ENCODE measurements at places on chromosomes 3 and 15.
A peak's percentile ranks its signal among the peaks of the same experiment; 100 is the strongest.

DNA sequence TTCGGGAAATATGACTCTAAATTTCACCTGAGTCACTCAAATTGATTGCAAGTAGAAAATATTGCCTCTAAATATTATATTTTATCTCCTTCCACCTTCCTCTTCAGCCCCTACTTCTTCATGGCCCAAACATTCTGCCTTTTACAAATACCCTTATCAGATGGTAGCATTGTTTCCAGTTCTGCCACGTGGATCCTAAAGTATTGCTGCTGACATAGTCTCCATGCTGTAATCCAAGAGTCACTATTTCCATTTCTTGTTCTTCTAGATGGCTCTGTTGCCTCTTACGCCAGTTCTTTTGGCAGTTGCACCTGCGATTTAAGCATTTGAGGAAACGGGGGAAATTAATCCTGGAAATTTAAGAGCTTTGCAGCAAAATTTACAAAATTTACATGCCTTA is 13.6 kb downstream of the LMOD3 start:
- DNase-seq: no peak

- DNase-seq: no peak
These were observed 146.1 kb upstream of the SLC24A5 start for GRCh38 chr15:47974724-47975123.

- no peak for DNase-seq
These were observed 108.4 kb downstream of the MINAR1 start for GRCh38 chr15:79540551-79540950.

DNA sequence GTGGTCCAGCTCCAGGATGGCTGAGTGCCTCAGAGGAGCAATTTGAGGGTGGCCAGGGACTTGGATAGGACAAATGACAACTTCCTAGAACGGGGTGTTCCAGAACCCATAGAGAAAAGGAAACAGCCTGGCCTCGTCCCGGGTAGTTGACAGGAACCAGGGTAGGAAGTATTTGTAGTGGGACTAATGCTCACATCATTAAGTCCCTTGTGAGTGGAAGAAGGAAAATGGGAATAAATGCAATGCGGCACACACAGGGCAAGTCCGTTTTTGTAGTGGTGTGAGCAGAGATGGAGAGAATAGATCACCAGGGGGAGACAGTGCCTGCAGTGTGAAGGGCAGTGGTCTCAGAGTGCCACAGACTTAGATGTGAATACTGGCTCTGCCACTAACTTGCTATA is 19.6 kb downstream of the TIMP4 start:
- DNase-seq: peak; percentile 7

DNA sequence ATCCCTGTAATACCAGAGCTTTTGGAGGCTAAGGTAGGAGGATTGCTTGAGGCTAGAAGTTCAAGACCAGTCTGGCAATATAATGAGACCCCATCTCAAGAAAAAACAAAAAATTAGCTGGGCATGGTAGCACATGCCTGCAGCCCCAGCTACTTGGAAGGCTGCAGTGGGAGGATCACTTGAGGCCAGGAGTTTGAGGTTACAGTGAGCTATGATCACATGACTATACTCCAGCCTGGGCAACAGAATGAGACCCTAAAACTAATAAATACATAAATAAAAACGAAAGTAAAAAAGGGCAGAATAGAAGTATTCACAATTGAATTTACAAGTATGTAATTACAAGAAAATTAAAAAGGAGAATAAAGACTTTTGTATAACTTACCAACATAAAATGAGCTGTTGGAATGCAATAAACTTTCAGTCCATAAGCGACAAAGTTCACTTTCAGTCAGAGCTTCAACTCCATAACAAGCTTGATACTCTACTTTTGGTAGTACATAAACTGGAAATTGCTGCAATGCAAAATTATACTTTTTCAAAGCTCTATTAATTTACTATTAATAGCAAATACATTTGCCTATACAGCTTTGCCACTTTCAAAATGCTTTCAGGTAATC is 36.8 kb downstream of the ICE2 start:
- DNase-seq: no peak

DNA sequence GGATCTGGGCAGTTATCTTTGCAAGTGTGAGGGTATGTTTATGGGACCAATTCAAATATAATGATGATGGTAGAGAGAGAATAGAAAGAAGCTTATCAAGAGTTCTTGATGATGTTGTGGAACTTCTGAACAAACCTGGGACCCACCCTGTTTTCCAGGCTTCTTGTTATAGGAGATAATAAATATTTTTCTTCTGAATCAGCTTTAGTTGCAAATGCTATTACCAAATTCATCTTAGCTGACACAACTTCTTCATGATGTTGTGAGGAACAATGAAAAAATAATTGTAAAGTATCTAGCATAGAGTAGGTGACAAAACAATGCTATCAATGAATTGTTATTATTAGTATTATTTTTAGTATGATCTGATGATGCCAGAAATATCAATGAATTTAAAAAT is 43.5 kb upstream of the PTX3 start:
- DNase-seq: no peak

DNA sequence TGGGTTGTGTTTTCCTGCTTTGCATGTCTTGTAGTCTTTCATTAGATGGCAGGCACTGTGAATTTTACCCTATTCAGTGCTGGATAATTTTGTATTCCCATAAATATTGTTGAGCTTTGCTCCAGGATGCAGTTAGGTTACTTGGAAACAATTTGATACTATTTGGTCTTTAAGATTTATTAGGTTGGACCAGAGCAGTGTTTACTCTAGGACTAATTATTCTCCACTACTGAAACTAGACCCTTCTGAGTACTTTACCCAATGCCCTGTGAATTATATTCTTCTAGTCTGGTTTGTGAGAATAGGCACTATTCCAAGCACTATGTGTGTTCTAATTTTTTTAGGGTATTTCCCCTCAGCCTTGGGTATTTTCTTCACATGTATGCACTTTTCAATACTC is 37.8 kb upstream of the TASOR start:
- no peak for DNase-seq

GRCh38 chr15:87614704-87615103 is 641.8 kb downstream of the NTRK3 start:
- DNase-seq: no peak

DNA sequence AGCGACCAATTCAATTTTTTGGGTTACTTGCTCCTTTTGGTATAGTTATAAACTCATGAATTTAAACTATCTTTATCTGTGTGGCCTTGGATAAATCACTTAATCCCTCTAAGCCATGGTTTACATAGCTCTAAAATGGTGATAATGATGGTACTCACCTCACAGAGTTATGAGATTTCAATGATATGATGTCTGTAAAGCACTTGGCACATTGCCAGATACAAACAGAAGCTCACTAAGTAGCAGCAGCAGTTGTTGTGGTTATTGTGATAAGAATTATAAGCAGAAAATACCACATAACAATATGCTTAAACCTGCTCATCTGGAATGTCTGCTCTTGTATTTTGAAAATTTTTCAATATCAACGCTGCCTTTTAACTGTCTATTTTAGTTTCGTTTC is 185.1 kb upstream of the SNTN start:
- no peak for DNase-seq

DNA sequence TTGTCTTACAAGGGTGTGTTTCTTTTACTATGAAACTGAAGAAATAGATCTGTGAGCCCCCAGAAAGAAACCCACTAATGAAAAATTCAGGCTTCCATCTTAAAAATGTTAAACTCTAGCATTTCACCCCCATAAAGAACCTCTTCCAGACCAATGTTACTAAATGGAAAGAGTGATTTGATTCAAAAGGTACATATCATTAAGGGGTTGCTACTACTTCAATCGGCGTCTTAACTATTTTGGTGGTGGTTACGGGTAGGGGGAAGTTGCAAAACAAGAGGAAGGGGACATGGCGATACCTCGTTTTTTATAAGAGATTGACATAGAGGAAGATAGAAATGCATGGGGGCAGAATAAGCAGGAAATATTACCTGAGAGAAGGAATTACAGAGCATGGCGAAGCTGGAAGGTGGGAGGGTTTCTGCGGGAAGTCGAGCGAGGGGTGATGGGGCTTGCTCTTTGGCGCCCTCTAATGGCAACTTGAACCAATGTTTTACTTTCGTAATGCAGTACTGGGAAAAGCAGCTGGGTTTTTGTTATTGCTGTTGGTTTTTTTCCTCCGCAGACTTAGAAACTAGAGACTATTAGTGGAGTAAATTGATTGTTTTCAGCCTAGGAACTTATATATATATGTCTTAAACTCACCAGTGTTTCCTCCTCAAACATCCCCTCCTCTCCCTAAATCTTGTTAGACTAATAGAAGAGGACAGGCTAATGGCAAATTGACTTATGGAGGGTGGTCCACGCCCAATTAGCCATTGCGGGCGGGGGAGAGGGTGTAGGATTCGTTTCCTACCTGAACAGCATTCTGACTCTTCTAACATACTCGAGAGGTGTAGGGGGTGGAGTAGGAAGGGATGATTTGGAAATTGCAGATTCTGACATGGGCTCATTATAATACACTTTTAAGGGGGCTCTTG is 11.3 kb upstream of the SOX2 start:
- DNase-seq: peak; percentile 57

DNA sequence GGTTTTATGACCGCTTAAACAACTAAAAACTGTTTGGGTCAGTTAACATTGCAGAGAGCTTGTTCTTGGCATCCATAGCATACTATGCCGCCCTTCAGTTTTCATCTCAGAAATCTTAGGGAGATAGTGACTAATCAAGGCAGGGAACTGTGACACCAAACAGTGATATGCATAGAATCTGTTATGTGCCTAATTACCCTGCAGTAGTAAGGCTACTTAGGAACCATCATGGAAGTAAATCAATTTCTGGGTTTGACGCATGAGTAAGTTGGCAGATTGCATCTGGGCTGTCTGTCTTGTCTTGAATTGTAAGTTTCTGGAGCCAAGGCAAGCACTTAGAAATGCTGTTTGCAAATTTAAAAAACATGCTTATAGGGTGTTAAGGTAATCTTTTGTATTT is 22.5 kb downstream of the KCTD6 start:
- DNase-seq: no peak

All from CD14-positive monocyte (primary cell).